Stimulated activated CD8-positive, alpha-beta memory T cell treated with anti-CD3 and anti-CD28 coated beads, Interleukin-7, amount 100 ng/mL, for 48 hours (primary cell): ENCODE measurements at places on chromosomes 7 and 10.

DNA sequence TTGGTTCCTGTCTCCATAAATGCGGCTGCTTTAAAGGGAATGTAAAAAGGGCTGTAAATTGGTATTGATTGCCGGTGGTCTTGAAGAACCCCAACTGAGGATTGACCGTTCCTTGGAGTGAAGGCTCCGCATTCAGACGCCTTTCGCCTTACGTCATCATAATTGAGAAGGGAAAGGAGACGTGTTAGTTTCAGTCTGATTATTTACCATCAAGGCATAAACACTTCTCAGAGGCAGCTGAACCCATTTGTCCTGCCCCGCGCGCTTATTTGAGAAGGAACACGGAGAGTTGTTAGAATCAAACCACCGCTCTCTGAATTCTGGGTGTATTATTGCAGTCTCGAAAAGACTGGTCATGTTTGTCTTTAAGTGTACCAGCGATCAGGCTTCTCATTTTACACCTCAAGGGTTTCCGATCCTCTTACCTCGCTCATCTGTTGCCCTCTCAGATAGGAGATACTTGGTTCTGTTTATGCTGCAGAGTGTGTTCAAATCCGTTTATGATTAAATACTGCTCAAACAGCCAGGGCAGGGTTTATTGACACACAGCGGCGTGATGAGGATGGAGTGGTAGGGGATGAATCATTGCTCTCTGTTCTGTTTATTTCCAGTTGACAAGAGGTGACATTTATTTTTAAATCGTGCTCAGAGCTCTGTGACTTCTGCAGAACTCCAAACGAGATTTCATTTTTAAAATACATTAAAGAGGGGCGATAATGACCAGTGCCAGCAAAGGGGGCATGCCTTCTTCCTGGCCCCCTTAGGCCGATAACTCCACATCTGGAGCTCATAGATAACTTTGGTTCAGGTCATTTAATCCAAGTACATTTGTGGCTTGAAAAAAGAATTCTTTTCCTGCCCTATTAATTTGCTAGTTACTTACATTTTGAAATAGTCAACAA is 30.4 kb downstream of the FOXK1 start:
- no peak for DNase-seq

DNA sequence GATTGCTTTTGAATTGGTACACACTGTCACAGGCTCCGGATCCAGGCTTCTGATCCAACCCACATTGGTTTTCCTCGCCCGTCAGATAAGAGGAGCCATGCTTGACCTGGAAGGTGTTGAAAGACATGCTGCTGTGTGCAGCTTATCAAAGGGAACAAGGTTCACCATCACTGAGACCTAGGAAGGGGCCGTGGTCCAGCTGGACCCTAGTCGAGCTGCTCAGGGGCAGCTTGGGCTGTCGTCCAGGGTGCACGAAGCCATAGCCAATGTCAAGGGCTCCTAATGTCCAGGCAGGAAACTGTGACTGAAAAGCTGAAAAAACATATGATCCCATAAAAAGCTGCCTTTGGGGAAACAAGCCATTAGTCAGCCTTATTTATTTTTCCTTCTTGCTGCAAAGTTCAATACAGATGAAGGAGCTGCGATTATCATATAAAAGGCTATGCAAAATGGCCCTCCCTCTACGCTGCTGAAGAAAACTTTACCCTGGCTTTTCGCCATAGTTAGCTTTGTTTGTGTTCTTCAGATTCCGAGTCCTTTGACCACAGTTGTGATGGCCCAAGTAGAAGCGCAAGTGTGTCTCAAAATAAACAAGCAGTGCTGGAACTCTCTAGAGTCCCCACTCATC is 118.0 kb downstream of the CREB5 start:
- DNase-seq, result no peak

DNA sequence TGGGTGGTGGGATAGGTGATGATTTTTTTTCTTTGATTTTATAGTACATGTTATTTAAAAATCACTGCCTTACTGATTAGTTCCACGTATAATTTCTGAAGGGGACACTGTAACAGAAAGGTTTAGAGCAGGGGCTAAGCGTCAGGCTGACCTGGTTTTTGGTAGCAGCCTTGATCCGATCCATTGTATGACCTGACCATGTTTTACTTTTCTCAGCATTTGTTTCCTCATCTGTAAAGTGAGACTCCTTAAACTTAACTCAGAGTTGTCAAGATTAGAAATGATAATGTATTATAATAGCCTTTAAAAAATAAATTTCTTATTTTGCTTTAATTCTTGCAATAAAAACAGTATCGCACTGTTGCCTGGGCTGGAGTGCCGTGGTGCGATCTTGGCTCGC is 23.6 kb downstream of the INPP5F start:
- DNase-seq, result no peak

GRCh38 chr10:27820637-27821036 is 75.0 kb upstream of the MKX start:
- DNase-seq, result no peak

- no peak for DNase-seq
Observed at GRCh38 chr10:132370426-132371340, 26.3 kb upstream of the PWWP2B start.

- DNase-seq, result no peak
Observed at GRCh38 chr7:67105377-67105776, 108.7 kb downstream of the TYW1 start.

DNA sequence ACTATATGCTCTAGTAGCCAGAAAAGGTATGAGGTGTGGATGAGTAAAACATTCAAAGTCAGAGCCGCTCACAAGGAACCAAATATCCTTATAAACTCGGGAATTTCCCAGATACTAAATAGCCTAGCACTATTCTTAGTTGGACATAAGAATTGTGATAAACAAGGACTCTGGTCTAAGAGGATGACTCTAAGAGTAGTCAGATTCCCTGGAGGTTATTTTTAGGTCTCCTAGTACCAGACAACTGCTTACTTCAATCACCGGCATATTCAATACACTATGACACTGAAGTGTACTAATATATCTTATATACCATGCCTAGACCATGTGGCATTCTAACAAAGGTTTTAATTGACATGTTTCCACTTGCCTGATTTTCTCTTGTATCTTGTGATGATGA is 56.5 kb downstream of the LMBR1 start:
- DNase-seq, result no peak
